GM03348 (cell line): ENCODE measurements at places on chromosomes 2 and 18.
A peak's percentile ranks its signal among the peaks of the same experiment; 100 is the strongest.

DNA sequence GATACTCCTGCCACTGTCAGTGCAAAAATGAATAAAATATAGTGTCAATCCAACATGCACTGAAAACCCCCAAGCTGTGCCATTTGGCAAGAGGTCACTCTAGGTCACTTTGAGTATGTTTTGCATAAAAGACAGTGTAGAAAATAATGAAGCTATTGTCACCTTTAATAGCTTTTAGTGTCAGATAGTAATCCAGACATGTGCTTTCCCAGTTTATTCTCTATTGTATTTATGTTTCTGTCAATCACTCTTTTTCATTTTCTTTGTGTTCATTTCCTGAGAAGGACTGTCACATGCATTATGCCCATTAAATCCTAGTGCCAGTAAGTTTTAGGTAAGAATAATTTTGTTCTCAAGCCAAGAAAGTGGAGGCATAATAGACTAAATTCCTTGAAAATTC is 1073.9 kb upstream of the CDH2 start:
- DNase-seq = no peak

GRCh38 chr2:147469471-147469870 is 375.4 kb upstream of the ACVR2A start:
- DNase-seq = no peak

GRCh38 chr2:181742922-181743722 is 62.8 kb upstream of the NEUROD1 start:
- DNase-seq = peak; percentile 58

DNA sequence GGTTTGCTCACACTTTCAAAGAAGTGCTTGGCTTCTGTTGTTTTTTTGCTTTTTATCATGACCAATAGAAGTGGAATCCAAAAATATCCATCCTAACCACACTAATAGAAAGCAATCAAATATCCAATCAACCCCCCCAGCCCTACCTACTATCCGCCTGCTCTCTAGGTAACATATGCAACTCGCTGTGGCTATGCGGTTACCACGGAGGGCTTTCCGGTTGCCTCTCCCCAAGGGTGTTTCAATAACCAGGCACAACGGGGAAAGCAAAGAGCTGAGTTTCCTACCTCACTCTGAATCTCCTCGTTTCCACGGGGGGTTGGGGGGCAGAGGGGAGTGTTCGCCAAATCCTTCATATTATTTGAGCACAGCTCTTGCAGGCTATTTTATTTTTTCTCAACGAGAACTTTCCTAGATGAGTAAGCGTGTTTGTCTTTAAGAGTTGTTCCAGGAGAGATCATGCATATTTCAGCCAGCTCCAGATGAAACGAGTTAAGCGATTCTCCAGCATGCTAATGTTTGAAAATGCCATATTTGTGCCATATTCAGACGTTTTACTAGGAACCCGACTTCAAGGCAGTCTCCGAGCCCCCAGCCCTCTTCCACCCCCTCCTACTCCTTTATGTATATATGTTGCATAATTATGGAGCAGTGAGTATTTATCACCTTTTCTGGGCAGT is 30.3 kb downstream of the PAX3 start:
- no peak for DNase-seq

DNA sequence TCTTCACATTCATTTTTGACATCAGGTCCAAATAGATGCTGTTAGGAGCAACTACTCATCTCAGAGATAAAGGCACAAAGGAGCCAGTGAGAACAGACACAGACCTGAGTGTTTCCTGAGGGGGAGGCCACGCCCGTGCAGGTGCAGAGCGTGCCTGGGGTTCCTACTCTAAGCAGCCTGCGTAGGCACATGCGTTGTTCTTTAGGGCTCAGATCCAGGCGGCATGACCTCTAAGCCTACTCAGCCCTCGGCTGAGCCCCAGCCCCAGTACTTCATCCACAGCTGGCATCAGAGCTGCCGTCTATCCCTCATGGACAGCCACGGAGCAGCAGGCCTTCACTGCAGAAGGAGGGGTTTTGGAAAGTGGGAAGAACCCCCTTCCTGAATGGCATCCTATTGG is 54.9 kb upstream of the PXDN start:
- DNase-seq = no peak

DNA sequence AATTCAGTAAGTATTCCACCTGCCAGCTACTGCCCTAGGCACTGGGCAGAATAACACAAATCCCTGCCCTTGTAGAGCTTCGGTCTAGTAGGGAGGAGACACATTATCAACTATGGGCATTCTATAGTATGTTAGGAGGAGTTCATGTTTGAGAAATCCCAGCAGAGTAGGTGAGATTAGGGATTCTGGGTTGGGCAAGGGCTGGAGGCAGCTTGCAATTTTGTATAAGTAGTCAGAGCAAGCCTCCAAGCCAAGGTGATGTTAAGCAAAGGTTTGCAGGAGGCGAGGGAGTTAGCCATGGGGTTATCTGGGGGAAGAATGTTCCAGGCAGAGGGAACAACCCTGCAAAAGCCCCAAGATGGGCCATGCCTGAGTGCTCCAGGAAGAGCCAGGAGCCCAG is 187.9 kb upstream of the HS6ST1 start:
- no peak for DNase-seq

DNA sequence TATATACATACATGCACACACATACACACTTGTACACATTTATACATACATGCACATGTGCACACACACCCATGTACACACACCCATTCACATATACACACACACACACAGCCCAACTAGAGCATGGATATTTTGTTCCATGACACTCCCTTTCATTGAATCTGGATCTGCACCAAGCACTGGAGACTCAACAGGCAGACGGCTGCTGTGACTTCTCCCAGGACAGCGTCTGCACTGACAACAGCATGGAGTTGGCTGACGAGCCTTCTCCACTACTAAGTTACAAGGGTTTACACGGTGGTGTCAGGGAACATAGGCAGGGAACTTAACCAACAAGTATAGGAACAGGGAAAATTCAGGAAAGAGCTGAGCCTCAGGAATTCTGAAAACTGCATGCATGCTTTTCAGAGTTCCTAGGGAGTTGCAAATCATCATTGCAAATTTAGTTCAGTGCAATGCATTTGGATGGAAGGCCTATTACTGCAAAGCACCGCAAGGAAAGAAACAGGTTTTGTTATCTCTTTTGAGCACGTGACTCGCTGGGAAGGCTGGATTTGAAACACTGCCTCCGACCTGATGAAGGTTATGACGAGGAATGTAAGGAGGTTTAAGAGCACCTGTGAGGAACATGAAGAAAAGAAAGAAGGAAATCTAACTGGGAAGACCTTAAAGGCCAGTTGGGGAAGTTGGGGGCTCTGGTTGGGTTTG is 35.9 kb downstream of the TMEM18 start:
- DNase-seq = no peak

DNA sequence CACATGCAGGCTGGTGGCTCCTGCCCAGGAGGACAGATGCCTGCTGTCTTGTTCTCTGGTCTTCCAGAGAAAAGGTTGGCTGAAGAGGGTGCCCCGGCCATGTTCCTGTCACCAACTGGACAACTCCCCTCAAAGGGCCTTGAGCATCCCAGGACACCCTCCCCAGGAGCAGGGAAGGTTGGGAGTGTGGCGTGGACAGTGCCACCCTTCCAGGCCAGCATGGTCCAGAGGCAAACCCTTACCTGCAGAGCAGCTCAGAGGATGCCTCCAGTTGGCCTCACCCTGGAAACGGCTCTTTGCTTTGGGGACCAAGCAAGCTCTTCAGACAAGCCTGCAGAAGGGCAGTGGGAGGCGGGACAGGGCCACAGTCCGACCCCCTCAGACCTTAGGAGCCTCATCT is 4.9 kb upstream of the GPC1 start:
- DNase-seq = no peak

- no peak for DNase-seq
Observed at GRCh38 chr2:95122197-95122551, 566 bp upstream of the MRPS5 start.

GRCh38 chr2:20579866-20580265 is 71.0 kb downstream of the HS1BP3 start:
- DNase-seq = no peak

DNA sequence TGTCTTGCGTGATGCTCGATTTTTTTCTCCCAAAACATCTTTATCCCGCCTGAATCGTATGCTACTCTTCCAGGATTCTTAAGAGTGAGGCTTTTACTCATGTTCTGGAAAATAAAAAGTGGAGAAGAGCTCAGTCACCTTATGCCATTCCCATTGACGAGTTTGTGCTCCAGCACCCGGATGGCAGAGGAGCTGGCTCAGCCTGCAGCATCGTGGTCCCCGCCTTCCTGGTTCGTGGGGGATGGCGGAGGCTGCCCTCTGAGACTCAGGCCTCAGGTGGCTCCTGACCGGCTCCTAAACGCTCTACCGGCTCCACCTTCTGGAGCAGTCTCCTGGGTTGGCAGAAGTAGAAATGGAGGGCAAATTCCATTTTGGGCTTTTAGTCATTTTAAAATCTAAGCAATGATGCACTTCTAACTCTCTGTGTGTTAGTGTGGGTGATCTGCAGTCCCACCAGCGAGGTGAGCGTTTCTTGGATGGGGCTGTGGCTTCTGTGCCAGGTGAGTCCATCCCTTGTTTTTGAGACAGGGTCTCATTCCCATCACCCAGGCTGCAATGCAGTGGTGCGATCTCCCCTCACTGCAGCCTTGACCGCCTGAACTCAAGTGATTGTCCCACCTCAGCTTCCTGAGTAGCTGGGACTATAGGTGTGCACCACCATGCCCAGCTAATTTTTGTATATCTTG is 27.8 kb downstream of the RTP5 start:
- DNase-seq = no peak

DNA sequence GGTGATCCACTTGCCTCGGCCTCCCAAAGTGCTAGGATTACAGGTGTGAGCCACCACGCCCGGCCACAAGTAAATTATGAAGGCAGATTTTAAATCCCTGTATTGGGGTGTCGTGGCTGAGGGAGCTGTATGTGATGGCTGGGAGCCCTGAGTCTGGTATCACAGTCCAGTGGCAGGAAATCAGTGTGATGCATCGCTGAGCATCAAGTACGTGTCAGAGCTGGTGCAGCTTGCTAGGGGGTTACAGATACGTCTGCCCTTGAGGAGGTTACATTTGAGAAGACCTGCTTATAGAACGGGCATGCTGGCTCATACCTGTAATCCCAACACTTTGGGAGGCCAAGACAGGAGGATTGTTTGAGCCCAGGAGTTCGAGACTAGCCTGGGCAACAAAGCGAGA is 4.3 kb downstream of the ENOSF1 start:
- DNase-seq = no peak

GRCh38 chr2:197904446-197904845 is 100.1 kb downstream of the PLCL1 start:
- DNase-seq = no peak

GRCh38 chr2:109305490-109306167 is 176.6 kb downstream of the SH3RF3 start:
- DNase-seq = no peak

- DNase-seq = no peak
Observed at GRCh38 chr2:30457296-30457695, 10.2 kb downstream of the LCLAT1 start.

DNA sequence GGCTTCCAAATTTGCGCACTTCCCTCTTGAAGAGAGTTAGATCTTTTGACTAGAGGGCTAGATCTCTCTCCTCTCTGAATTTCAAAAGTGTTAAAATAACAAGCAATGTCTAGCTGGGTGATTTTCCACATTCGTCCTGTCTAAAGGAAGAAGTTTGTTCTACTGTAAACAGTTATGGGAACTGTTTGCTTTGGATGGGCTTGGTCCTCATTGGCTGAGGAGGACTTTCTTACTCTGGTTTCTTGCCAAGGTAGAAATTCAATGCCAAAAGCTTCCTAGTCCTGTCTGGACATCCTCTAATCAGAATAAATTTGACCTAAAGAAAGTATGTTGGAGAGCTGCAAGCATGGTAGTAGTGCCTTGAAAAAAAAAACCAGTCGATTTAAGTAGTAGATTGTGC is 47.4 kb upstream of the RAPH1 start:
- DNase-seq = no peak

DNA sequence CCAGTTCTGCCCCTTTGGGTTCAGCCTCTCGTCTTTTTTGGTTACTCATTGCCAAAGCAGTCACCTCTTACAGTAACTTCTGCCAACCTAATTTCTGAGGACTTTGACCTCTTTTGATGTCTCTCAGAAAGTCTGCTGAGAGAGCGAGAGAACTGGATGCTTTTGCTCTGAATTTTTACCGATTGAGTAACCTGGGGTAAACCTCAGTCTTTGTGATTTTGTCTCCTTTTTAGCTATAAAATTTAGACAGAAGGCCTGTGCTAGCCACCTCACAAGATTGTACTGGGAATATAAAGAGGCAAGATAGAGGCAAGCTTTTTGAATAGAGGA is 34.8 kb upstream of the IL1R1 start:
- peak; percentile 39 for DNase-seq

DNA sequence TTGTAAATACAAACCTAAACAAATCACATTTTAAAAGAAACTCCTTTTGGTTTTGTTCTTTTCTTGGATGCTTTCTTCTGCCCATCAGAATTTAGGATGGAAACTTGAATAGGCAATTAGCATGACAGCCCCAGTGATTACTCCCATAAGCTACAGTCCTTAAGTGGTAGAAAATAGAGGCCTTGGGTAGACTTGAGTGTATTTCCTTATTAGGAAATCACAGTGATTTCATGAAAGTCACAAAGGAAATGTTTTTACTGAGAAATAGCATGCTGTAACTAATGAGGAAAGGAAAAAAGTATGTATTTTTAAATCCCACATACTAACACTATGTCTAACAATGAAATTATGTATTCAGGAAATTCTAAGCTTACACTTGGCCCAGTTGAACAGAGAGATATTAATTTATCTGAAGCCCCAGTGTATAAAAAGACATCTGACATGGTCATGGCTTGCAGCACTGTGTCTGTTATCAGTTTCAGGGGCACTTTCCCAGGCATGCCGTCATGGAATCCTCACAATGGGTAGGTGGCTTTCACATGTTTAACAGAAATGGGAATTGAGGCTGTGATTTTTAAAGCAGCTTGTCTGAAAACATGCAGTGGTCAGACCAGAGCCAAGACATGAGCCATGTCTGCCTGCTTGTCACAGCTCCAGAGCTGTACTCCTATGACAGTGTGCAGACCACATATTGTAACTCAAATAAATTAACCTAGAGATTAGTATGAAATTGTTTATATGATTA is 79.7 kb upstream of the TRIB2 start:
- DNase-seq = no peak

- DNase-seq = no peak
Observed at GRCh38 chr18:66510357-66511045, 93.4 kb downstream of the CDH19 start.

- peak; percentile 2 for DNase-seq
Observed at GRCh38 chr18:4454537-4455112, 482 bp downstream of the DLGAP1 start.

DNA sequence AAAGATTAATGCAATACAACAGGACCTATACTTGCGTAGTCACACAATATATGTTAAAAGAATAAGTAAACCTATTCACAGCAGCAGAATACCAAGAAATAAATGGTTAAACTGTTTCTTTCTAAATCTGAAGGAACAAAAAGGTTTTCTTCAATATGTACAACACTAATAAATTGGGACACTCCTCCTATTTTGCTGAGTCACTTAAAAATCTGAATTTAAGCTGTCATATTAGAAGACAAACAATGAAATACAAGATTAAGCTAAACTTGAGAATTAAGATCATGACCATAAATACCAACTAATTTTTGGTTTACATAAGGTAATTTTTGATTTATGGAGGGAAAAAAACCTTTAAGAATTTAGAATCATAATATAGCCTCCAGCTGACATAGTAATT is 92.8 kb downstream of the ARHGEF33 start:
- DNase-seq = no peak

- DNase-seq = no peak
Observed at GRCh38 chr2:161159456-161160225, 587 bp upstream of the TANK start.
